ENCODE measurements at places on chromosomes 6 and 20. TPM values are rescaled to one million over a fixed set of nuclear protein-coding genes. Genes with fewer than 3 reads are reported as not detected.

DNA sequence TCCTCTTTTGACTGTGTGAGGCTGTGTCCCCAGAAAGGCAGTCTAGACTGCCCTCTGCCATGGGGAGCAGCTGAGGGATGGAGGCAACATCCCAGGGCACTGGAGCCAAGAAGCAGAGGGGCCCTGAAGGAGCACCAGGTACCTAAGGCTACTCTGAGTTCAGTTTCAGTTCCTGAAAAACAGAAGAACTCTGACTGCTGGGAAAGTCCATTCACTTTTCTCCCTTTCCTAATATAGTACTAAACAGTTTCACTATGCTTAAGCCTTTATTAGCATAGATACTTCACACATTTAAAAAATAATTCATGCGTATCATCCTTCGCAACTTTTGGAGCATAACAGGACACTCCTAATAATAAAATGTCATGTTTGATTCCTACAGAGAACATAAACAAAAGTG lies 130.0 kb downstream of the FOXC1 start:
- no peak for DNase-seq

DNA sequence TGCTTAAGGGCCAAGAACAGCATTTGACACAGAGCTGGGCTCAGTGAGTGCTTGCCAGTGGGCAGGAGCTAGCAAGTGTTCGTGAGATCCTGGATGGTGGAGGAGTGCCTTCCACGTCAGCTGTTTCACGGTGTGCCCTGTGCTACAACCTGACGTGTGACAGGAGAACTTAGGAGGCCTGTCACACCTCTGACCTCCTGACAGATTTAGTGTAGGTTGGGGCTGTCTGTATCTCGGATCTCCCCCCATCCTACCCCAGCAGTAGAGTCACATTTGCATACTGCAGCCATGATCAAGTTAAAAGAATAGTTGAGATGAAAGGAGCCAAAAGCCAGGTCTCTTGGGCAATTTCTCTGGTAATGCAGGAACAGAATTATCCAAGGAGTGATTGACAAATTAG lies 200.8 kb upstream of the CHD6 start:
- no peak for DNase-seq

DNA sequence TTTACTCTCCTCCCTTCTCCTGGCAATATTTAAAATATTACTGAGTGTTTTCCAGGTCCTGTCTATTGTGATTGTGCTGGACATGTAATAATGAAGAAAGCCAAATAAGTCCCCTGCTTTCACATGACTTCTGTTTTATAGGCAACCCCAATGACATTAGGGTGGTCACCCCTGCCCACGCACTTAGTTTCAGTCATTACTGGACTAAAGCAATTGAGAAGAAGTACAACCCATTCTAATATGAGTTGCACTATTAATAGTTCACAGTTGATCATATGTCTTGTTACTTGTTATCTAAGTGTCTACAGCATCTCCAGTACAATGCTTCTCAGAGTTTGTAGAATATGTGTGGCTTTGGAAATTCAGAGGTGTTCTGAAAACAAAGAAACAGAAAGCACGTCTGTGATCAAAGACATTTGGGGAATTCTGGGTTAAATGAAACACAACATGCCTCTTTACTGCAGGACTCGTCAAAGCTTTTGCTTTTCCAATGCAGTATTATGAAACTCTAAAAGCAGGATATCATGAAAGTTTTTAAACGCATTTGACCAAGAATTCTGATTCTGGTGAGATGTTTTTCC lies 789.5 kb downstream of the DHX35 start:
- no peak for DNase-seq

DNA sequence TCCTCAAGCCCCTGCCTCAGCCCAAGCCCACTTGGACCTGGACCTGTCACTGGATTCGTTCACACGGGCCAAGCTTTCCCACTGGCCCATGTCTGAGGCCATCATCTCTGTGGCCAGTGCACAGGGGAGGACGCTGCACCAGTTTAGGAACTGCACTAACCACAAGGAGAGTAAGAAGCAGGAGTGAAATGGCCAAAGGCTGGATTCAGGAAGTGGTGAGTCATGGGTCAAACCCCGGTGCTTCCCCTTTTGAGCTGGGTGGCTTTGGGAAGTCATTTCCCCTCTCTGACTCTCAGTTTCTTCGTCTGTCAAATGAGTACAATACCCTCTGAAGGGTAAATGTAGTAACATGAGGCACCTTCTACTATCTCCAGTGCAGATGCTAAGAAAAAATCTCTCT lies 87.9 kb downstream of the CD40 start:
- DNase-seq = no peak

DNA sequence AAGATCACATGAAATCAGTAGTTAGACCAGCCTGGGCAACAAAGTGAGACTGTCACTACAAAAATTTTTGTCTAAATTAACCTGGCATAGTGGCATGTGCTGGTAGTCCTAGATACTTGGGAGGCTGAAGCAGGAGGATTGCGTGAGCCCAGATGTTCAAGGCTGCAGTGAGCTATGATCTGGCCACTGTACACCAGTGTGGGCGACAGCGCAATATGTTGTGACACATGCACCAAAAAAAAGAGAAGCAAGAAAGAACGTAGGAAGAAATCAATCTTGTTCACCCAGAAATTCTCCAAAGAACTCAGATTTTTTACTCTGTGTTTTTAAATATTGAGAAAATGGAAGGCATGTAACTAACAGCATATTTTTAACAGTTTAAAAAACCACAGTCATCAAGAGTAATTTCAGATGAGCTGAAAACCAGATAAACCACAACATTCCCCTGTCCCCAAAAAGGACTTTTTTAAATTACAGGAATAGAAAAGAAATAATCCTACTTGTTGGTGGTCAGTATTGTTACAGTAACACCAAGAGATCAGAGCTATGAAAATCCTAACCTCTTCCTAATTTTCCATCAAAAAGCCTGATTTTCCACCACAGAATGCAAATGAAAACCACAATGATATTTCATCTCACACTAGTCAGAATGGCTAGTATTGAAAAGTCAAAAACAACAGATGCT lies 240.2 kb downstream of the KHDC1L start:
- no peak for DNase-seq

DNA sequence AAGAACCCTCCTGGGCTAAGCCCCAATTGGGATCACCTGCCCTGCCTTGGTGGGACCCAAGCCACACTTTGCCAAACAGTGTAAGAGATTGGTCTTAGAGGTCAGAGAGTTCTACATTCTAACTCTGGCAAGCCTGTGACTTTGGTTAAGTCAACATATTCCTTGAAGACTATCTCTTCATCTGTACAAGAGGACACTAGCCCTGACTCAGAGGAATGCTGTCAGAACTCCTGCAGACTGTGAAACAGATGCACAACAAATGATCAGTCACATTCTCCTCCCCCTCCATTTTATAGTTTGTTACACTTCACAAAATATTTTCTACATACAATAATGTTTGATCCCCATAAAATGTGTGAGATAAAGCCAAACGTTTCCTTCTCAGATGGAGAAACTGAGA lies 91.7 kb upstream of the EPB41L1 start:
- DNase-seq = no peak

DNA sequence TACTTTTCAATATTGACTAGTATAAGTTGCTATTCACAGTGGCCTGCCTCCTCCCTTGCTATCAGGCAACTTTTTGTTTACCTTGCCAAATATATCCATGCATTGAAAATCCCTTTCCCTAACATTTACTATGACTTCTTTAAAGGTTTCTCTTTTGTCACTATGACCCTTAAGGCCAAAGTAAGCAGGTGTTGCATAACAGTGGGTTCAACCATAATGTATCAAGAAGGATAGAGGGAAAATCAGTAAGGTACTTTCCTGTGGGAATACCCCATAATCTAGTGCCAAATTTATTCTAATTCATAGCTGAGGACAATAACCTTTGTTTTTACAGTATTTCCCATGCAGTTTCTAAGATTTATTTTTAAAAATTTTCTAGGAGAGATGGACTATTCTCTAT lies 527.6 kb downstream of the CDKAL1 start:
- DNase-seq = no peak

BPIFB4 gene
- total RNA-seq = not detected

FITM2 gene
- 2.5 TPM for total RNA-seq

C20orf202 gene
- total RNA-seq = not detected

CSTF1 gene
- 51.2 TPM for total RNA-seq

LTA gene
- total RNA-seq = 308 TPM
